ENCODE measurements at places on chromosomes 1 and 21. TPM values are rescaled to one million over a fixed set of nuclear protein-coding genes. Genes with fewer than 3 reads are reported as not detected.

DNAJC6 gene
- total RNA-seq, result 1.9 TPM

PCAT6 gene
- total RNA-seq, result 0.51 TPM

SAMSN1 gene
- not detected for total RNA-seq

SLAMF9 gene
- 16.6 TPM for total RNA-seq

SERINC2 gene
- total RNA-seq, result 23.2 TPM

OR2T29 gene
- not detected for total RNA-seq

CCDC181 gene
- not detected for total RNA-seq

HSD11B1 gene
- total RNA-seq, result 4.1 TPM

GJA5 gene
- 0.13 TPM for total RNA-seq

All from bronchial epithelial cell (primary cell).